T-helper 1 cell (primary cell): ENCODE measurements at places on chromosomes 5 and 9.

DNA sequence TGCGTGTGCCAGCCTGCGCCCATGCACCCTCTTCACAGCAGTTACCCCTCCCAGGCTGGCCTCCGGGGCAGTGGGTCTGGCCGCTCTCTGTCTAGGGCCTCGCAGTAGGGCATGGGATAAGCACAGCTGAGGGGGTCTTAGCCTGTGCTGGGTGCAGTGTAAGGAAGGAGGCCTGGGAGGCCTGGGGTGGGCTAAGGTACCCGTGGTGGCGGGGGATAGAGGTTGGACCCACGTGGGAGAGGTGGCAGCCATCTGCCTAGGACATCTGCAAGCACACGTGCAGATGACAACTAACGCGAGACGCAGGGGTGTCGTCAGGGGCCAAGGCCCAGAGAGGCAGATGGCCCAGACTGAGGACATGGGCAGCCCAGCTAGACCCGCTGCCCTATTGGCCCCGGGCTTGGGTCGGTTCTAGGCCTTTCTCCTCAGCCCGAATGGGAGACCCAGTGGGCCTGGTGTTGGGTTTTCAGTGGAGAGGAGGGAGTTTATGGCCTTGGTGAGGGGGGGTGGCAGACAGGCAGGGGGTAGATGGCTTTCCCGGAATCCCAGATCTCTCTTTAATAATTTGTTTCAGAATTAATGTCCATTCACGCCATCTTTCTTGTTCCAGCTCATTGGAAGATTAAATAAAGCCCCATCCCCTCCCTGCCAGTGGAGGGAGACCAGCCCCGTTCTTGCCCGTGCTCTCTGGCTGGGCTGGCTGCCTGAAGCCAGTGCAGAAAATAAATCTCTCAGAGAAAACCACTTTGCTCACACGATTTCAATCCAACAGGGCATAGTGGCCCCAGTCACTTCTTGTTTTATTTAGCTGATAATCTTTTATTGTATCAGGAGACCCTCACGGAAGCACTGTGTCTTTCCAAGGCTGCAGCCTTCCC is 154.2 kb downstream of the GAPVD1 start:
- DNase-seq, result no peak

GRCh38 chr9:109975574-109976295 is 195.7 kb downstream of the PALM2AKAP2 start:
- DNase-seq, result no peak

DNA sequence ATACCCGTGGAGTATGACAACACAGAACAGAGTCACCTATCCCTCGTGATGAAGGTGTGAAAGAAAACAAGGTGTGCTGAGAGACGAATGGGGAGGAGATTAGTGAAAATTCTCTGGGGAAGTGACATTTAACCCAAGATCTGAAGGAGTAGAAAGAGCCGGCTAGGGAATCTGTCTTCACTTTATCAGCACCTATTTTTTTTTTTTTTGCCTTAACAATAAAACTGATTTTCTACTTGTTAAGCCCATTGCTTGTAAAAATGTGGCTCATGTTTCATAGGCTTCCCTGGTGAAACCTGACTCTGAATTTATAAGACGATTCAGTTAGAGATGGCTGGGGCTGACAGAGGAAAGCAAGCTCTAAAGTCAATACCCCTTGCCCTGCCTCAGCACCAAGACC is 322.6 kb upstream of the MSX2 start:
- DNase-seq, result no peak

- DNase-seq, result no peak
Measured at GRCh38 chr9:118533850-118534249, 829.6 kb downstream of the TLR4 start.
